ENCODE measurements at places on chromosomes 2 and 18.

GRCh38 chr2:20182241-20182931 is 42.5 kb downstream of the SDC1 start:
- no peak for DNase-seq

DNA sequence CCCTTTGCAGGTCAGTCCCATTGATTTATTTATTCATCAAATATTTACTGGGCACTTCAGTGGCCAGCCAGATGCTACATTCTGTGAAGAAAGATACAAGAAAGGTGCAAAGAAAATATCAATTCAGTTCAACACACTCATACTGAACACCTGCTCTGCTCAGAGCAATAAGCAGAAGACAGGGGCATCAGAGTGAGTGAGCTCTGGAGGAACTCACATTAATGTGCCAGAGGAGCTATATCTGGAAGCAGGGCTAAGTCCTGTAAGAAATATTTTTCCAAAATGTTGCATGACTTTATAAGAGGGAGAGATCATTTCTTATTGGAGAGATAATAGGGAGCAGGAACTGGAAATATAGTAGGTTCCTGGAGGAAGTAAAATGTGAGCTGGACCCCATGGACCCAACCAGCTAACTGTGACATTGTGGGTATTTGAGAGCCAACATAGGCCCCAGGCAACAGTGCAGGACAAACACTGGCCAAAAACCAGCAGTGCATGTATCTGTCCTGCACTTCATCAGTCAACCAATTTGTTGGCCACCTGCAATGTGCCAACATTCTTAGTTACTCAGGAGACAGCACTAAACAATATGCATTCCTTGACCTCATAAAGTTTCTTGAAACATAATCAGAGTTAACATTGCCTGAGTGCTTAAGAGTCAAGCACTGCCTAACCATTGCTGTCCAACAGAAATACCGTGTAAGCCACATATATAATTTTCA is 102.7 kb upstream of the PTPRM start:
- no peak for DNase-seq

DNA sequence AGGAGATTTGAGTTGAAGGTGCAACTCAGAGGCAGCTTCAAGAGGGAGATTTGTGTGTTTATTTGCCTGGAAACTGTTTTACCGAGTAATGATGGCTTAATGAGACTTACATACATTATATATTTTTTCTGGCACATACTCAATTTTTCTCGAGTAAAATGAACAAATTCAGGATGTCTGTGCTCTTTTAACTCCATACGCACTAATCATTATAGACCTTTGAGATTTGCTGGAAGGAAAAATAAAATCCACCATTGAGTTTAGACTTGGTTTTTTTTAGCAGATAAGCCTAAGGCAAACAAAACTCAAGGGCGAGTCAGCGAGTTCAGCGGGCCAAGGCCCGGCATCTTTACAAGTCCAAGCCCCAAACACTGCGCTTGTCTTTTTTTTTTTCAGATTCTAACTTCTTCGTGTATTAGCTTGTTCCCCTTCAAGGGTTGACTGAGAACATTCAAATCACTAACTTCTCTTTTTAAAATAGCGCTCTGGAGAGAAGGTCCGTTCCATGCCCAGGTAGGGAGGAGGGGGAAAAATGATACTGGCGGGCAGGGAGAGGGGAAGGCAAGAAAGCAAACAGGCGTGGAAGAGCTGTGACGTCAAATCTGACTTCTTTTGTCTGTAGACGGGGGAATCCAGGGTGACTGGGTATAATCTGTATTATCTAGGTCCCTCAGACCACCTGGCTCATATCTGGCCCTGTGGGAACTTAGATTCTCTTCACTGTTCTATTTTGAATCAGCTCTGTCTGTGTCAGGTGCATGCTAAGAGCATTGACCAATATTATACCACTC is 72.7 kb upstream of the MAP3K20 start:
- DNase-seq: no peak

DNA sequence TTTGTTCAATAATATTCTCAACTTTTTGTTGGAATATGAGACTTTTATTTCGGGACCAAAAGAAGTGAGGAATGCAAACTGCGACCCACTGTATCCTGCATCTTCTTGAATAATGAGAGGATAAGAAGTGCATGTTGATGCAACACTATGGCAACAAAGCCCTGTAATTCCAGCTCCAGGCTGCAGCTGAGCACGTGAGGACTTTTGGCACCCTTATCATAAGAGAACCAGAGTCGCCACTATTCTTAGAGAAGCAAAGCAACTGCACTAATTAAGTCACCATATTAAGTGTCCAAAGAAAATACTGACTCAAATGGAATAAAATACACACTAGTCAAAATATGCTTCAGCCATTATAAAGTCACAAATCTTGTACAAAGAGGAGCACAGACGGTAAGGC is 65.8 kb downstream of the FAM210A start:
- DNase-seq: no peak

GRCh38 chr2:144403933-144404332 is 116.0 kb downstream of the ZEB2 start:
- no peak for DNase-seq

DNA sequence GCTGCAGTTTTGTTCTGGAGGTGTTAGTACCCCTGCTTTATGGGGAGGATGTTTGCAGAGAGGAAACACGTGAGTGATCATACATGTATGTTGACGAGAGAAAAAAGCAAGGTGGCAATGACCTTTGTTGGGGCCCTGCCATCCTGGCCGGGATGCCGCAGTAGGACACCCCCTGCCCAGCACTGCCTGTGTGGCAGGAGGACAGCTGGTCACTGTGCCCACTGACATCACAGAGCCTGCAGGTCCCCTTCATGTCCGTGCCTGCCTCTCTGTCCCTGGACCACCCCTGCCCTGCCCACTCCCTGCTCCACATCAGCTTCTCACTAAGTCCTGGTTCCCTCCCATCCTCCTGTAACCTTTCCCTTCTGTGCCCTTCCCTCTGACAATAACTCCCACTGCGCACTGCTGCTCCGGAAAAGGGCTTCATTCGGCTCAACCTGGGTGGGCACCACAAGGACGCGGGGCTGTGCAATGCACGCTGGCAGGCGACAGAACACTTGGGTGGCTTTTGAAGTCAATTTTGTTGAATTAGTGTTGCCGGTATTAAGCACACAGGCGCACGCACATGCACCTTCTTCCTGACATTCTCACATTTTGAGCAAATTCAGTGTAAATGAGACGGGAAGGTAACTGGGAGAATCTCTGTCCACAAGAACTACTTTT is 51.5 kb upstream of the TWIST2 start:
- DNase-seq: no peak

GRCh38 chr2:217367464-217367863 is 507.6 kb upstream of the TNP1 start:
- no peak for DNase-seq

- DNase-seq: no peak
Observed at GRCh38 chr2:108565778-108566375, 31.6 kb downstream of the LIMS1 start.

DNA sequence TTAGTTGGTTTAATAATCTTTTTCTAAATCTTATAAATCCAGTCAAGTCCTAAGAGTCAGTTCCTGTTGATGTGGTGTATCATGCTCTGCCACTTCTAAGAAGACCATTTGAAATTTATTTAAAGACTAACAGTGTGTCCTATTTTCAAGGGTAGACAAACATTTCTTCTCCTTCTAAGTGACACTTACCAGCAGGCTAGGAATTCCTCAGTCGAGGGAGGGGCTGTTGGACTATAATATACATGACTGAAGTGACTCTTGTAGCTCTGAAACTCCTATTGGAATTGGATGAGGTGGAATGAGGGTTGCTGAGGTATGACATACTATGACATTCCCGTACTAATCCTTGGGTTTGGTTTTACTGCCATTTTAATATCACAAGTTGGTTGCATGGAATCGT is 30.6 kb downstream of the ITGB6 start:
- no peak for DNase-seq

- DNase-seq: no peak
Observed at GRCh38 chr2:57615855-57616556, 430.6 kb upstream of the VRK2 start.

DNA sequence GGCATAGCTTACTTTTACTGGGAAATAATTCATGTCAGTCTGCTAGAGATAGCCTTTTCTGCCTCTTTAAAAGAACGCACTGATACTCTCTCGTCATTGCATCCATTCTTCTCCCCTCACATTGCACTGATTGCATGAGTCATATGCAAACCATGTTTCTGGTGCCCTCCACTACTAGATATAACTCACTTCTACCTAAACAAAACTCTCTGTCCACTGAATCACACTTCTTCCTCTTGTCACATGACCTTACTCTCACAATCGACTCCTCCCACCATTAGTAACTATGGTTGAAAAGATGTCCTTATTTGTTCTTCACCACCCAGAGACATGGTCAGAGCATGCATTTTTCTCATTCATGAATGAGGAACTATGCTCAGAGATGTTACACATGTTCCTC is 158.0 kb downstream of the CSRNP3 start:
- DNase-seq: no peak

- DNase-seq: no peak
Observed at GRCh38 chr18:48547531-48547981, 8.7 kb downstream of the CTIF start.

- DNase-seq: no peak
Observed at GRCh38 chr18:48481092-48481491, 57.7 kb upstream of the CTIF start.

- no peak for DNase-seq
Observed at GRCh38 chr18:3596637-3597384, 146.8 kb downstream of the TGIF1 start.

GRCh38 chr2:191050640-191050987 is 36.6 kb upstream of the STAT1 start:
- DNase-seq: no peak

DNA sequence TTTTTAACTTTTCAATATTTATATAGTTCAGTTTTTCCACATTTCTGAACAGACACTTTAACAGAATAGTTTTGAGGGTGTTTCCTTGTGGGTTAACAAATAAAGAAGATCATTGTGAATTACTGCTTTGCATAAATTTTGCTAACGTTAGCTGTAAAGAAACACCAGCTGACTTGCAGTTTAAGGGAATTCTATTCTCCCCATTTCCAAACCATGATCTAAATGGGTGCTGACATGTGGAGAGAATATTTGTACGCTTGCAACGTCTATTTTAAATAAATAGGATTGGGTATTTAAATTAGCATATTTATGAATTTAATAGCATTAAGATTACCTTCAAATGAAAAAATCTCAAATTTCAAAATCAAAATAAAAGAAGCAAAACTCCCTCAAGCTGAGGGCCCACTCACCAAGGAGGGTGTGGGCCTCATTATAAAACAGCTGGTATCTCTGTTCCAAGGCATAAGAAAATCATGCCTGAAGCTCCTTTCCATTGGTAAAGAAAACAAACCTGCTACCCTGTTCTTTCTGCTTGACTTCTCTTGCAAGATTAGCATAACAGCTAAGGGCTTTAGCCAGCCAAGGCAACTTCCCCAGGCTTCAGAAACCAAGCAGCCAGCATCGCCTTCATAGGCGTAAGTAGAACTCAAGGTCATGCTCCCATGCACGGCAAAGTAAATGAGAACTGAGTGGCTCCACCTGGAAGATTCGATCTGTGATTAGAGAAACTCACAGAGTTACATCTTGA is 3.2 kb downstream of the MRO start:
- DNase-seq: no peak

DNA sequence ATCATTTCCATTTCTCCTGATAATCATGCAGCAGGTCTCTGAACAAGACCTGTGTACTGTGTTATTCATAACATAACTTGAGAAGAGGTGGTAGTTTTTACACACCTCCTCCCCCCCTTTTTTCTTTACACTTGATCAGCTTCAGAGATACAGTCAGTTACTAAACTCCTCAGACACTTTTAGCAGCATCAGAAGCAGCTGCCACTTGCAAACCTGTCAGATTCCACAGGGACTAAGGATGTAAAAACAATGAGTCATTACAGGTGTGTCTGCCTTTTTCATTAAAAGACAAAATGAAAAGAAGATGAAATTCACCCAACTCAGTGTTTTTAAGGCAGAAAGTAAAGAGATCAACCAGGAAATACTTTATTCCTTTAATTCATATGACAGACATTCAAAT is 254.0 kb downstream of the NRXN1 start:
- DNase-seq: no peak

DNA sequence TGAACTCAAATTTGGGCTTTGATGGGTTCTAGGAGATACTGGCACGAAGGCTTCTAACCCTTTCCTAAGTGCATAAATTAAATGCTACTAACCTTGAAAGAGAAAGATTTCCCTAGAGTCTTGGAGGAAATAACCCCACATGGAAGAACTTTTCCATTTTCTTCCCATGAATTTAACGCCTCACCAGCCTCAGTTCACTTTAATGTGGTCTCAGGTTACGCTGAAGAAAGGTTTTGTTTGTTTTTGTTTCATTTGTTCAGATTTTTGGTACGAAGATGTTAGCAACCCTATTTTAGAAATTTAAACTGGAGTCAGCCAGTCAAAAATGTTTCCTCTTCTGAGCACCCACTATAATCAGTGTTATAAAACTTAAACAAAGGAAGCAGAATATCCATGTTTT is 30.7 kb downstream of the METTL4 start:
- no peak for DNase-seq

GRCh38 chr2:223247136-223247535 is 195.1 kb downstream of the KCNE4 start:
- DNase-seq: no peak

DNA sequence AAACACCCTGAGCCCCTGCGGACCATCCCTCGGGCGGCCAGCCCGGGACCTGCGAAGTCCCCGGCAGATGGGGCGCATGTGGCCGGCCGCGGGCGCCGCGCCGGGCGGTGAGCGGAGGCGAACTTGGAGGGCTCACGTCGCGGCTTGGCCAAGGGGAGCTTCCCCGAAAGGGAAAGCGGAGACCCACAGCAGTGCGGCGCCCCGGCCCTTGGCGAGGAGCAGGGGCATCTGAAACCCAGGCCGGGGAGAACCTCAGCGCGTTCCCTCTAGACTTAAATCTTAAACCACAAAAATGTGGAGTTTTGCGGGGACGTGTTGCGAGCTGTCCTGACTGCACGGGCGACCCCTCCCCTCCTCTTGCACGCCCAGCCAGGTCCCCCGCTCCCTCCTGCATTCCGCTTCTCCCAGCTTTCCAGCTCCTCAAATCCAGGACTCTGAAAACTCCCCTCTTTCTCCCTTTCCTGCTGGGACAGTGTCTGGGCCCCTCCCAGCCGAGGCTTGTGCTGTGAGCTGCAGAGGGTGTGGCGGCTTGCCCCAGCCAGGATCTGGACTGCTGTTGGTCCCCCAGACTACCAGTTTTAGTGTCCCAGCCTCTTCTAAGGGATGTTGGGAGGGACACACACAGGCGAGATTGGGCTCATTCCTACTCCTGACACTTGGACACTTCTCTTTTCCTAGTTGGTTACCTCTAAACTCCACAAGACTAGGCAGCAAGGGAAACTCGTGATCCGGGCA is 1.3 kb downstream of the FMNL2 start:
- DNase-seq: no peak

GRCh38 chr2:86201671-86202335 is 2.5 kb downstream of the MRPL35 start:
- DNase-seq: no peak

GRCh38 chr2:237539681-237540080 is 26.7 kb upstream of the PRLH start:
- DNase-seq: no peak

GRCh38 chr2:12156349-12156748 is 409.9 kb downstream of the LPIN1 start:
- DNase-seq: no peak
